ENCODE measurements at places on chromosomes 7 and 10.

- H3K4me1 ChIP-seq: no peaks in the 10 kb centered on the region
- no peak overlapping the region for H3K4me3 ChIP-seq
- no peaks in the 10 kb centered on the region for H3K36me3 ChIP-seq
- no peak overlapping the region for H3K27ac ChIP-seq
These were observed 14.7 kb downstream of the CALCR start for GRCh38 chr7:93559639-93560491.

- DNase-seq: no peak
These were observed at the start of gene DLX6 for GRCh38 chr7:97005183-97006054. Gene DLX6, plus strand, starts transcription at chr7:97005553. Its CDS starts 425 bp downstream, at chr7:97005978.

DNA sequence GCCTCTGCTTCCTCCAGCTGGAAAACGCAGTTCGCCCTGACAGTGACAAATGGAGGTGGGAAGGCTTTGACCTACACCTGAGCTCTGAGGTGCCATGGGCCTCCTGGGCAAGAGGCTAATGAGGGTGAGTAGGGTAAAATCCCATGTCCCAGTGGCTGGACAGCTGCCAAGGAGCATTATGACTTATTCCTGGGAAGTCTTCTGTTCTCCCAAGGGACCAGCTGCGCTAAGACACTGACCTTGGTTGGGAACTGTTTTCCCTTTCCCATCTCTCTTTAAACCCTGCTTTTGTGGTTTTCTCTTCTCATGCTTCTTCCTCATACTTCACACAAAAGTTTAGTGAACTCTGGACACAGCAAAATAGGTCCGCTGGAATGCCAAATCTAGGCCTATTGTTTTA, 72.6 kb downstream of the COPG2 start:
- no peak overlapping the region for H3K27ac ChIP-seq
- DNase-seq: no peak
- H3K27me3 ChIP-seq: no peaks in the 10 kb centered on the region
- no peaks in the 10 kb centered on the region for H3K4me1 ChIP-seq
- H3K36me3 ChIP-seq: no peaks in the 10 kb centered on the region
- H3K4me3 ChIP-seq: no peak overlapping the region

- DNase-seq: no peak
- H3K4me3 ChIP-seq: no peak overlapping the region
- no peaks in the 10 kb centered on the region for H3K27me3 ChIP-seq
- no peak overlapping the region for H3K27ac ChIP-seq
These were observed 75.3 kb upstream of the CC2D2B start for GRCh38 chr10:95832216-95833041.

DNA sequence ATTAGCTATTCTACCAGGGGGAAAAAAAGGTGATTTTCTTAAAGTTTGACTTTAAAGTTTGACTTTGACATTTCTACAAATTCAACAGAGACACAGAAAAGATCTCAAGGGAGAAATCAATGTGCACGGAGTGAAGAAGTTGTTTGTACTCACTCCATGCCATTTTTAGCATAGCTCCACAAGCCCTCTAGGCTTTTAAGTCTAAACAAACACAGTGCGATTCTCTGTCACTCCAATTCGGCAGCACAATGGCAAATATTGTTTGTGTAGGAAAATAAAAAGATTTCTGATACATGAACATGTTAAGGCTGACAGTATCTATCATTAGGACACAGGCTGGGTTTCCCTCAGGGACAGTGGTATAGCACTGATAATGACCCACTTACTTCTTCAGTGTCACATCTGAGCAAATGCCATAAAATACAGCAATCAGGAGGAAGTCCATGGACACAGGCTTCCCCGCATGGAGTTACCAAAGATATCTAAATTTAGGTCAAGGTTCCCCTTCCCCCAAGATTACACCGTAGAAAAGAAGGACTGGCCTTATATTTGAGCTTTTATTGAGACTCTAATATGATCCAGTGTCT, 28.0 kb downstream of the GSAP start:
- peaks cover 3% of the 10 kb centered on the region for H3K36me3 ChIP-seq
- DNase-seq: no peak
- H3K27ac ChIP-seq: no peak overlapping the region

DNA sequence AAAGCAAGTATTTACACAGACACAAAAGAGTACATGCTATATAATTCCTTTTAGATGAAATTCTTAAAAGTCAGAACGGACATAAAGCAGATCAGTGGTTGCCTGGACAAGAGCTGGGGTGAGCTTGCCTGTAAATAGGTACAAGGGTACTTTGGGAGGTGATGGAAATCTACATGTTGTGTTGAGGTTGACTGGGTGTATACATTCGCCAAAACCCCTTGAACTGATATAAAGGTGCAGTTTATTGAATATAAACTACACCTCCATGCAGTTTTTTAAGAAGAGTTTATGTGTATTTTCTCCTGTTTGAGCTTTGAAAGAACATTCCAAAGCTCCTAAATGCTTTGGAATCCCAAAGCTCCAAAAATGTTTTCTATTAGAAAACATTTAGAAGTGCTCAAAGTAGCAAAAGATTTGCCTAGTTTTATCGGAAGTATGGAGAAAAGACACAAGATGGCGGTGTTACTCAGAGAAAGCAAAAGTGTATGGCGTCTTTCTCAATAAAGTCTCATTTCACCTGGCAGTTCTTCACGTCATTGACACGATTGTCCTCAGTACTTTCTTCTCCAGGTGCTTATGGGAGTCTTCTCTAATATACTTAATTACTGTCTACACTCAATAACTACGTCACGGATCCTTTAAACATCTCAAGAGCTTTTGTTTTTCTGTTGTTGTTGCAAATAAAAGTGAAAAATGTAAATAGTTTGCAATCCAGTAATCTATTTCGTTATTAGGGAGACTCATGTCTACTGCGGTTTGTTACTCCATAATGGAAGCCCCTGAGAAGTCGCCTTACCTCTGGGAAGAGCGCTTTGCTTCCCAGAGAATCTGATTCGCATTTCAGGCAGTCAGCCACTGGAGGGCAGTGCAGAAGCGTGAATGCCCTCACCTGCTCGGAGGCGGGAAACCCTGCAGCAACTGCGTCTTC, 14.7 kb upstream of the SEC61G start:
- peak overlapping the region; percentile 64 for H3K4me3 ChIP-seq
- H3K27me3 ChIP-seq: no peaks in the 10 kb centered on the region
- H3K27ac ChIP-seq: no peak overlapping the region
- no peaks in the 10 kb centered on the region for H3K36me3 ChIP-seq
- DNase-seq: peak; percentile 79
- H3K4me1 ChIP-seq: no peaks in the 10 kb centered on the region

Measured in aorta (tissue), 5 donors.